ENCODE measurements at places on chromosomes 5 and 9.

GRCh38 chr9:111484572-111484894 is 350 bp upstream of the ECPAS start:
- DNase-seq, result no peak

- no peak for DNase-seq
These were observed 37.4 kb downstream of the MTMR12 start for GRCh38 chr5:32275396-32275741.

GRCh38 chr5:66452109-66452508 is 144.1 kb upstream of the MAST4 start:
- no peak for DNase-seq

- no peak for DNase-seq
These were observed 14.7 kb upstream of the LHX2 start for GRCh38 chr9:123996731-123997421.

Measured in D341Med (cell line).